ENCODE measurements at places on chromosomes 5 and 9.

DNA sequence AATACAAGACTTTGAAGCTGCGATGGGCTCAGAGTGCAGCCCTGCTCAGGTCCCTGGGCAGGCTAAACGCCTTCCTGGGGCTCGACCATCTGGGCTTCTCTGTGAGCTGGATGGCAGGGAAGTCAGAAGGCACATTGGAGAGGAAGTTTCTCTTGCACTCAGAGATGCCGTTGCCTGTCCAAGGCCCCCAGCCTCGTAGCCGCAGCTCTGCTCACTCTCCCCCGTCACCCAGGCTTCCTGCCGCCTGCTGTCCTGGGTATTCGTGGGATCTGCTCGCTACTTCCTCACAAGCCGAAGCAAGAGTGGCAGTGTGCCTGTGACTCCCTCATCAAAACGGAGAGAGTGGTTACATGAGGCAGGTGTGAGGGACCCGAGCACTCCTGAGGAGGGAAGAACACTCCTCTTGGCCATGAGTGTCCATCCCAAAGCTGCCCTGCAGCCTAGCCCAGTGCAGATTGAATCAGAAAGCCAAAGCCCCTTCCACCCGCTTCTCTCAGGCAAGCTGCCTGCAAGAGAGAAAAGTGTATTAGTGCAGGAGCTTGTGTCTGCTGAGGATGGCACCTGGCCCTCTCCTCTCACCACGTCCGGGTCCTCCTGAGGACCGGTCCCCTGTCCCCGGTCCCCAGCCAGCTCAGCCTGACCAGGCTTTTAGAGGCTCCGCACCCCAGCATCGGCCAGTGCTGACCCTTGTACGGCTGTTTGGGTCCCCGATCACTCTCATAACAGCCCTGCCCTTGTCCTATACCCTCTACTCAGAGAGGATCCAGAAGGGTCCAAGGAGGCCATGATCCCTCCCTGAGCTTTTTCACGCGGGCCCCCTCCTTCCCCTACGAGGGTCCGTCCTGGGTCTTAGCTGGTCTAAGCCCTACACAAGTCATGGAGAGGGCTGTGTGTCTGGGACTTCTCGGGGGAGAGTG, 7.3 kb downstream of the FCN2 start:
- no peak for DNase-seq

GRCh38 chr5:142313275-142313674, 11.5 kb downstream of the SPRY4 start:
- no peak for DNase-seq

GRCh38 chr5:81360640-81361039, 33.3 kb downstream of the ACOT12 start:
- no peak for DNase-seq

- no peak for DNase-seq
These were observed 60.9 kb upstream of the IL17B start for GRCh38 chr5:149439899-149440542.

- no peak for DNase-seq
These were observed 70.8 kb downstream of the RAB24 start for GRCh38 chr5:177232761-177233160.

GRCh38 chr9:114207034-114207810, 51.9 kb downstream of the COL27A1 start:
- DNase-seq = peak; percentile 26

- DNase-seq = peak; percentile 75
These were observed at the start of gene NSD1 for GRCh38 chr5:177133096-177133852. TSS of gene NSD1 (plus strand) at chr5:177133773. CDS start at chr5:177135104, 1,331 bp downstream.

All from HTR-8/SVneo (cell line).